Ammon's horn (tissue), 1 donor: ENCODE measurements at places on chromosomes 5 and 9.

GRCh38 chr5:139181835-139182452 lies 16.2 kb downstream of the SIL1 start:
- no peak for DNase-seq

DNA sequence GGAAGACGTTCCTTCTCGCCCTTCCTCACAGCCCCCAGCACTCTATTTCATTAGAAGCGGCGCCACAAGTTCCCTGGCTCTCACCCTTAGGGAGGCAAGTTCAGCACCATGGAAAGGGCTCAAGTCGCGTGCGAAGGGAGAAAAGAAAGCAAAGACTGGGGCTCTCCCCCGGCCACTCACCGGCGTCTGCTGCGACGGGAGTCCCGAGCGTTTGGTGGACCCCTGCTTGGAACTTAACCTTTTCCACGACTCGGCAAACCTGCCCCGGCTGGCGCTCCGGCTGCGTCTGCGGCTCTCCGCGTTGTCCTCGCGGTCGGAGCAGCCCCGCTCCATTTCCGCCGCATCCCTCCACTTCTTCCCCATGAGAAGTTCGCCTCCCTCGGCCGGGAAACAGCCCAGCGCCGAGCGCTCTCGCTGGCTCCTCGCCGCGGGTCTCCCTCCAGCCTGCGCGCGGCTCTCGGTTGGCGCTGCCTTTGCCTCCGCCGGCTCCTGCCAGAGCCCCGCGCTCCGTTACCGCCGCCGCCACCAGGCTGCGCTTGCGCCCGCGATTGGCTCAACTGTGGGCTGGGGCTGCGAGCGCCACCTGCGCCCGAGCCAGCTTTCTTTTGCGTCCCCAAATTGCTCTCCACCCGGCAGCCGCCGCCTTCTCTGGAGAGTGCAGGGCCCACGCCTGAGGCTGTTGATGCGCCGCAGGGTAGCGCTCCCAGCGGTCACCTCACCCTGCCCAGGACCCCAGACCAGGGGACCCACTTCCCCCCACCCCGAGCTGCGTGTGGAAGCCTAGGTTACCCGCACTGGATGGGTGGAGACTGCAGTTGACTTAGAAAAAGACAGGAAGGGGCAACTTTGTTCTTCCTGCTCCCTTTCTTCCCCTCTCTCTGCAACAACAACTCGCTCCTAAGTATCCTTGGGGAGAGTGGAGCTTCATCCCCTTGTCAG lies 321.6 kb downstream of the CEMIP2 start:
- DNase-seq = peak; percentile 48

GRCh38 chr9:29773676-29774075 lies 2200.4 kb upstream of the C9orf72 start:
- no peak for DNase-seq

DNA sequence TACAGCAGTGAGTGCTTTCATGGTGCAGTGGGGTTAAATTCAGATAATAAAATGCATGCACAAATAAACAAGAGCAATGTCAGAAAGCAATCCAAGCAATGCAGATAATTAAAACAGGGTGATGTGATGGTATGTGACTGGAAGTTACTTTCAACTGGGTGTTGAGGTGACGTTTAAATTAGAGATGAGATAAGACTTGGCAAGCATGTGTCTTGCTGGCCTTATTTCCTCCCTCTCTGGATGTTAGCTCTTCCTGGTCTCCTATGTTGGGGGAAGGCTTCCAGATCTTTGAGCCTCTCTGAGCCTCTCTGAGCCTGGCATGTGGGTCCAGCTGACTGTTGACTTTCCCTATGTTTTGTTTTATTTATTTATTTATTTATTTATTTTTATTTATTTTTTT lies 54.4 kb downstream of the DOCK2 start:
- no peak for DNase-seq

DNA sequence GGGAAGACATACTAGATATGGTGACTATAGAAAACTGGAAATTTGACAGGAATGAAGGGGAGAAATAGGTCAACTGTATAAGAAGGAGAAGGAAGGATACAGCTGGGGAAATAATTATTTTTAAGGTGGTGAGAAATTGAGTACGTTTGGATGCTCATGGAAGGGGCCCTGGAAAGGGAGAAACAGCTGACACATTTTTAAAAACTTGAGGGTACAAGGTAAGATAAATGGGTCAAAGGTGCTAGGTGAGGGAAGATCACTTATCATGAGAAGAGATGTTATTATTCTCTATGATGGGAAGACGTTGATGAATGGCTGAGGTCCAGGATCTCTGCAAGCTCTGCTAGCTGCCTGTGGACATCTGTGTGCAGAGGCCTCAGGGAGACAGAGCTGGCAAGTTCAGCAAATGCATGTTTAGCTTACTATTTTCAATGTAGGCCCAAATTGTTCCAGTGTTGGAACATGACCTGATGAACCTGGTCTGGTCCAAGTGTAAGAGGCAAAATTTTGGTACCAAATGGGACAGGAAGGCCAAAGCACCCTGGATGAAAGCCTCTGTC lies 181.7 kb downstream of the MTRR start:
- DNase-seq = no peak

DNA sequence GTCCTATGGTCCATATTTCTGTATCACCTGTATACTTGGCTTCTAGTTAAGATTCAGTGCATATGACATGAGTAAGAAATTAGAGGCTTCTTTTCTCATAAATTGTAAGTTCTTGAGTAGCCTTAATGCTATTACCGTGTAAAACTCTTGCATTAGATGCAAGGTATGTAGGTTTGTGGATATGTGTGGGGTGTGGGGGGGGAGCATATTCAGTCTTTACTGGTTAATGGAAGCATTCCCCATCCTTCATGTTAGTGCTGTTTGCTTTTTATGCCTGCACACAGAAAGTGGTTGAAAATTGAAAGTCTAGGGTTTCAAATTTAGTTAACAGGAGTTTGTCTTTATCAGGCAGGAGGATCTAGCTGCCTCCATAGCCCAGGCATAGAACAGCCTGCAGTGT lies 16.1 kb downstream of the RAI14 start:
- DNase-seq = no peak

GRCh38 chr5:54438620-54439389 lies 16.7 kb upstream of the HSPB3 start:
- DNase-seq = no peak

GRCh38 chr9:34310215-34310614 lies 18.9 kb downstream of the KIF24 start:
- no peak for DNase-seq

- DNase-seq = no peak
These were observed at the start of gene PPP1R26 for GRCh38 chr9:135479469-135480052. Gene PPP1R26, plus strand, starts transcription at chr9:135479782. Its CDS starts 4,729 bp downstream, at chr9:135484511.
